ENCODE measurements at places on chromosomes 6 and 20. TPM values are rescaled to one million over a fixed set of nuclear protein-coding genes. Genes with fewer than 3 reads are reported as not detected.

DNA sequence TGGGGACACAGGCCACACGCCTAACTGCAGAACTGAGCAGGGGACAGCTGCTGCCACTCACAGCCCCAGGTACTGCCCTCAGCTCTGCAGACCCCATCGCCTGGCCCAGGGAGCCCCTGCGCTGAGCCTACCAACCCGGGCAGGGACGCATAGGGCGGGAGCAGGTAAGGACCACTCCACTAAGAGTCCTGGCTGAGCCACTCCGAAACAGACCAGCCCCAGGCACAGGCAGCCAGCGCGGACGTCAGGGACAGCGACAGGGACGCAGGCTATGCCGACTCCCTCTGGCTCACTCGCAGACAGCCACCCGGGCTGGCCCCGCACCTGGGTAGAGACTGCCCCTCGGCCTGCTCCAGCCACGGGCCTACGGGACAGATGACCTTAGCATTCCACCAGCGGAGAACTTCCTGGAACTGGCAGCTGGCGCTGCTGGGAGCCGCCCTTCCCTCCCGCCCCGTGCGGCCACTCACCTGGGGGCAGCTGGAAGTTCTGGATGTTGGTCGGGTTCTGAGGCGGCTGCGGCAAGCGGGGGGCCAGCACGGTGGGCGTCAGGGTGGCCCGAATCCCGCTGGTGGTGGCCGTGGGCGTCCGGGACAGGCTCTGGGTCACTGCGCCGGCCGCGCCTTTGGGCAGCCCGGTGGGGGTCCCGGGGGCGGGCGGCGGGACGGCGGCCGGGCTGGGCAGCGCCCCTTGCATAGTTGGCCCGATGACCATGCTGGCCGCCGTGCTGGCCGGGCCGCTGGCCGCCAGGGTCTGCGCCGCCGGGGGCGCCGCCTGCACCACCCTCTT lies 1.5 kb downstream of the TAF4 start:
- DNase-seq: no peak

DNA sequence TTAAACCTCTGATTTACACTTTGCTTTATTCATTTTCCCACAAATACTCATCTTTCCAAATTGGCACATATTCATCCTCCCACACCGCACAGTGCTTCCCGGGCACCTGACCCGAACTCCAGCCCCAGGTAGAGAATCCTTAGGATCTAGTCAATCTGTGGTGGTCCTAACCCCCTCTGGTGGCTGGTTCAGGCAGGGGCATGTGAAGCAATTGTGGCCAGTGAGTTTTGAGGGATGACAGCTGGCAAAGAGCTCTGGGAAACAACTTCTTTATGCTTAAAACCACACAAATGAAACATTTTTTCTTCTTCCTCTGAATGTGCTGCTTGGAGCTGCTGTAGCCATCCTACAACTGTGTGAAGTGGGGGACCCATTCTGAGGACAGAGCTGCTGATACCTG lies 54.7 kb downstream of the ELOVL5 start:
- no peak for DNase-seq

- DNase-seq: no peak
These were observed 194.9 kb downstream of the SCP2D1 start for GRCh38 chr20:19008497-19008896.

Gene BCAS1
- total RNA-seq: 3.6 TPM

GRCh38 chr6:5937169-5937909 lies 69.4 kb downstream of the NRN1 start:
- DNase-seq: no peak
